ENCODE measurements at places on chromosomes 4 and X. TPM values are rescaled to one million over a fixed set of nuclear protein-coding genes. Genes with fewer than 3 reads are reported as not detected.

DNA sequence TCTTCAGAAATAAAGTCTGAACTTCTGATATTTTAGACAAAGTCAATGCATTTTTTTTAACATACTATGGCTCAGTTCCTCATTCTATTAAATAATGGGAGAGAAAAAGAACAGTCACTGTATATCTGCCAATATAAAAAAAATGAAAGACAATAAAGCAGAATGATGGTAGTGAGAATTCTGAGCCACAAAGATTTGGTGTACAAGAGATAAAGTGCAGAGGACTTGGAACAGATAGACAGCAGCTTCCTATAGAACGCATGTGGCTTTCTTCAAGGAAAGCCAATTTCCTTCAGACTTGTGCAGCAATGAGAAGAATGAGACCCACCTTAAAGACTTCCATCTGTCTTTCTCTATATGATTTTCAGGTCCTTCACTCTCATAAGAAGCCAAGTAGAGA, 39.7 kb downstream of the RASGEF1B start:
- no peak for DNase-seq

HNRNPH2 gene
- total RNA-seq = 54.2 TPM

YY2 gene
- total RNA-seq = 2.2 TPM

ENPEP gene
- 15.2 TPM for total RNA-seq

MFAP3L gene
- 2.9 TPM for total RNA-seq

DNA sequence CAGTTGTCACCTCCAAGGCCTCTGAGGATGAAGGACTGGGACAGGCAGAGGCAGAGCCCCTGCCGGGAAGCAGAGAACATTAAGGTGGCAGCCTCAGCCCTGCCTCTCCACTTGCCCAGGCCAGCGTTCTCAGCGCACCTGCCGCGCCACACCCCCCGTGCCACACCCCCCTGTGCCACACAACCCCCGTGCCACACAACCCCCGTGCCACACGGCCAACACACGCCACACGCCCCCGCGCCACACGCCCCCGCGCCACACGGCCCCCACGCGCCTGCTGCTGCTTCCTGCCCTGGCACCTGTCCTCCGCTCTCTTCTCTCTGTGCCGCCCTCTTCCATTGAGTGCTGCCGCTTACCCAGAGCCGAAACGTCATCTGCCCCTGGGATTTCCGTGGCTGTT, 58.0 kb upstream of the ZFP42 start:
- DNase-seq = no peak

- no peak for DNase-seq
Measured at GRCh38 chr4:181108237-181108636, 1135.0 kb upstream of the TENM3 start.

GRCh38 chr4:173489514-173489913, 40.5 kb downstream of the HAND2 start:
- peak; percentile 24 for DNase-seq

PALLD gene
- total RNA-seq = 441 TPM

- no peak for DNase-seq
Measured at GRCh38 chr4:106624671-106625070, 256.1 kb upstream of the GIMD1 start.

TLR2 gene
- total RNA-seq = 16.4 TPM

FTSJ1 gene
- 27.7 TPM for total RNA-seq

- peak; percentile 83 for DNase-seq
Measured at GRCh38 chr4:148162991-148163390, 279.2 kb downstream of the NR3C2 start.

DNA sequence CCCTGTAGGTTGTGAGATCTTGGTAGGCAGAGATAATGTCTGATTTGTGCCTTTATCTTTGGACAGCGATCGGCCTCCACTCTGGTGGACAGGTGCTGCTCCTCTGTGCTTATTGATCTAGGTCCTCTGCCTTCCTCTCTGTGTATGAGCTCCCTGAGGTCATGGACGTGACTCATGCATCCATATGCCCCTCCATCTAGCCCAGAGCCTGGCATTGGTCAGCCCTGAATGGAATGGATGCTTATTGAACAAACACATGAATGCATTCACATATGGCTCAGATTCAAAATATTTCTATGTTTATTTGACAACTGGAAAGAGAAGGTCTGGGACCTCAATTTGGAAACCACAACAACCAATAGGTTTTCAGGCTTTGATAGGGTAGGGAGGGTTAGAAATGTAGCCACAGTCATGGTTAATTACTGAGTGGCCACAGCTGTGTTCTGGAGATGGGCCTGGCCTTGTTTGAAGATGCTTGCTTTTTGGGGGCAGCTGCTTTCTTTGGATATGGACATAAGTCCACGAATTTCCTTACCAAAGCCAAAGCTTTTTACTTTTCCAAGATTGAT, 76.2 kb downstream of the SEL1L3 start:
- no peak for DNase-seq

- DNase-seq = no peak
Measured at GRCh38 chr4:26912810-26913209, 52.2 kb downstream of the STIM2 start.

- DNase-seq = no peak
Measured at GRCh38 chrX:22177950-22178515, 94.7 kb upstream of the CBLL2 start.

NOA1 gene
- 16.4 TPM for total RNA-seq

DNA sequence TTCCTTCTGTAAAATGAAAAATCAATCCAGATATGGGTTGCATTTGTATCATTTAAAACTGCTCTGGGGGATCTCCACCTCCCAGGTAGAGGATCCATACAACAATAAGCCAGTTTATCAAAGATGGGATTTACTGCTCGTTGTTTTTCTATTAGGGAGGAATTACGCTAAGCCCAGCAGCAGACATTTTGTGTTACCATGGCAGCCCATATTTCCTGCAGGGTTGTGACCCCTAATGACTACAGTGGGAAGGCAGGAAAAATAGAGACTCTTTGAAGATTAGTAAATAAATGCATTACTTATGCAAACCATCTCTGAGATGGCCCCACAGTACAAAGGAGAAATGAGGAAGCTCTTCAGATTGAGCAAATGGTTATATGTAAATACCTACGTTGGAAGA, 253.4 kb upstream of the GPR101 start:
- DNase-seq = no peak

DNA sequence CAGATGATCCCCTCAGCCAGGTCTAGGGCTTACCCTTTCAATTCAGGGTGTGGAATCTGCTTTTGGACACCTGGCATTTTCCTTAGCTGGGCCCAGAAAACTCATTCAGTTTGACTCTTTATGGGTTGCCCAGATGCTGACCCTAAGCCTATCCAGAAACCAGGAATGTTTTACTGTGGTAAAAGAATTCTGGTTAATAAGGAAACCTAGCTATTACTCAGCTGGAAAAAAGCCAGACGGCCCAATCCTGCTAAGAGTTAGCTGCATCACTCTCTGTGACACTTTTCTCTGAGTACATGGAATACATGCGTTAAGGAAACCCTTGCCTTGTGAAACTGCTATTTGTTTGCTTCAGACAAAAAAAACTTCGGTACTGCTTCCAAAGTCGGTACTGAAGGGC, 28.0 kb downstream of the ING2 start:
- DNase-seq = no peak

- DNase-seq = peak; percentile 12
Measured at GRCh38 chr4:169439244-169439643, 168.5 kb upstream of the SH3RF1 start.

- no peak for DNase-seq
Measured at GRCh38 chr4:73772363-73772762, 32.0 kb downstream of the CXCL8 start.

- DNase-seq = peak; percentile 6
Measured at GRCh38 chrX:86028681-86029080, 18.7 kb downstream of the CHM start.

DNA sequence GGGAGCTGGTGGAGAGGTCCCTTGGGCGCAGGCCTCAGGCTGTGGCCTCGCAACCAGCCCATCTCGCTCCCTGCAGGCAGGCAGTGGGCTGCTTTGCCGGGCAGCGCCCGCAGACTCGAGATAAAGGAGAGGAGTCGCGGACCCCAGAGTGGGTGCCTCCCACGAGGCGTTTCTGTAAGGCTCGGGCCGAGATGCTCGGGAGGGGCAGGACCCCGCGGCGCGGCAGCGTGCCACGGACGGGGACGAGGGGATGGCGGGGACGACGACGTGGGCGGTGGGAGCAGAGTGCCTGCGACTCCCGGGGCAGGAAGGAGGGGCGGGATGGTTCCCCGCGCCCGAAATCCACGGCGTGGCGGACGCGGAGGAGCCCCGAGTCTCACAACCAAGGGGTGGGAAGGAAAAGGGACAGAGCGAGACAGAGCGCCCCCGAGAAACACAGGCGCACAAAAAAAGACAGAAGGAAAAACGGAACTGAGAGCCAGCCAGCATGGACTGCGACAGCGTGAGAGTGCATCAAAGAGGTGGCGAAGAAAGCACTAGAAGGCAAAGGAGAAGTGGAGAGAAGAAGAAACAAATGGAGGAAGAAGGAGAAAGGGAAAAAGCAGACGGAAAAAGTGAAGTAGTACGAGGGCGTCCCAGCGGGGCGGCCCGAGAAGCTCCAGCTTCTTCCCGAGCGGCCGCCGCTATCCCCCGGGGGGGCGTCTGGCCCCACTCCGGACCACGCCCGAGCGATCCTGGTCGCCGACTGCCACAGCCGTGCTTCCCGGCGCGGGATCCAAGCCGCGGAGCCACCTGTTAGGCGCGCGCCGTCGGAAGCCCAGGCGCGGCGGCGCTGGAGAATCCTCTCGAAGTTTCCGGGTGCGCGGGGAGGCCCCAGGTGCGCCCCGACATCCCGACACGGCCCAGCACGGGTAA, 1.5 kb downstream of the BEND4 start:
- DNase-seq = no peak

FHDC1 gene
- total RNA-seq = 2.6 TPM

CT45A5 gene
- 0.72 TPM for total RNA-seq

DNA sequence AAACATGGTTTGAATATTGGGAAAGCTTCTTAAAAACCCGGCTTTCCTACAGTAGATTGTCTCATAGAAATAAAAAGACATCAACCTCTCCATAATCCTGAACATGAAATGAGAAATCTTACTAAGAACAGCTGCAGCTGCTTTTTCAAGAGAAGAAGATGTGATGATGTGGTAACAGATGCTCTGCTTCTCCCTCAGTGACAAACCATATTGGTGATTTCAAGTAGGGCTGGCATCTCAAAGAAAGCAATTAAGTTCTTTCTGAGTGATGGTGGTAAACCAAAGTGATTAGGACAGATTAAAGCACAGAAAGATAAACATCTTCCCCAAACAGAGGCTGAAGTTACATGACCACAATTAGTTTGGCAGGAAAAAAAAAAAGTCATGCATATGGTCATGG, 1477.7 kb downstream of the RAPGEF2 start:
- DNase-seq = no peak

GRCh38 chrX:150225756-150226155, 137.4 kb upstream of the MAMLD1 start:
- no peak for DNase-seq

DNA sequence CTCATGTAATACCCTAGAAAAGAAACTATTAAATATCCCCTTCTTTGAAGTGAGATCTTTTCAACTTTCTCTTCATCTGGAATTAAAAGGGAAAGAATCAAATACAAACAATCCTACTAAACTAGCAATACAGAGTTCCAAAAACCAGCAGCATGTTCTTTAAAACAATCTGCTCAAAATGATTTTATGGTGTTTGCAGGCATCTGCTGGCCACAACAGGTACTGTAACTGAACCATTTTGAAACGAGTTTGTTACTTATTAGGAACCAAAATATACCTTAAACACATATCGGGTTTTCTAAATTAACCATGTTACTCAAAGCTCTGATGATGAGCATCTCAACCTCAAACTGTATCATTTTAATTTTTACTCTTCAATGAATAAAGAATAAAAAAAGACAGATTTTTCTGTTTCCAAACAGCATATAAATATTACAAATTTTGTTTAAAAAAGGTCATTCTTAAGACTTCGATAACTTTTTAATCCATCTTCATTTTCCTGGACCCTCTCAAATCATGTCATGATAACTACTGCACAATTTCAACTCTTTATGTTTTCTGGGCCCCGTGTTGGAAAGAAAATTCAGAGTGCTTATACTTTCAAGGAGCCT, 56.5 kb downstream of the ARAP2 start:
- DNase-seq = peak; percentile 47
